ENCODE measurements at places on chromosomes 12 and 14.

DNA sequence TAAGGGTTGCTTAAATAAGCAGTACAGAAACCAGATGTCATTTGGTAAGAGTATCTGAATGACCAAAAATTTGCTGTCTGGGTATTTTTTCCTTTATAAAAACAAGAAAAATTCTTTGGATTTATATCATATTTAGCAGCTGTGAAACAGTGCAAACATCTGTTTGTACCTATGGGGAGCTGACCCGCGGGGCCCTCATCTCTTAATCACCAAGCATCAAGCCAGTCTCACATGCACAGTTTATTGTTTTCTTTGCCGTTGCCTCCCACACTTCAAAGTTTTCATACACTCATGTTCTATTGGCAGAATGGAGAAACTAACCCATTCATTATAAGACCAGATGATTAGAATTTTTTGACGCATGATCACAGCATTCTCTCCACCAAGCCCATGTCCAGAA, 142.2 kb downstream of the BMP4 start:
- DNase-seq, result no peak

GRCh38 chr12:124668602-124669001, 101.2 kb upstream of the NCOR2 start:
- DNase-seq, result no peak

DNA sequence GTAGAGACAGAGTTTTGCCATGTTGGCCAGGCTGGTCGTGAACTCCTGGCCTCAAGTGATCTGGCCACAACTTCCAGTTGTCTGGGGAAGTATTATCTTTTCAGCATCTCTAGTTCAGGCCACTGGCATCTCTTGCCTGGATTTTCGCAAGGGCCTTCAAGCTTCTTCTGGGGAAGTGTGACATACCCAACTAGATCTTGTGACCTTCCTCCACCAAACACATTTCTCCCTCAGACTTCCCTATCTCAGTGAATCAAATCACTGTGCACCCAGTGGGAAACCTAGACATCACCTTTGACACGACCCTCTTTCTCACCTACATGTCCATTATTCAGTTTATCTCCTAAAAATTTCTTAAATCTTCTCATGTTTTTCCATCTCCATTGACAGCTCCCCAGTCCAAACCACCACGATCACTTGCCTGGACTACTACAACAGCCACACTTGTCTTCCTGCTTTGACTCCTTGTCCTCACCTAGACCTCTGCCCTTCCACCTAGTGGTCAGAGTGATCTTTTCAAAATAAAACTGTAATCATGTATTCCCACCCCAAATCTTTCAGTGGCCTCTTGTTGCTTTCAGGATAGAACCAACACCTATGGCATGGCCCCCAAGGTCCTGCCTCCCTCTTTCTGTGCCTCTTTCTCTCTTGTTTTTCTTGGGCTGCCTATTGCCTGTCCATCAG, 3.3 kb downstream of the EEF1AKMT3 start:
- no peak for DNase-seq

DNA sequence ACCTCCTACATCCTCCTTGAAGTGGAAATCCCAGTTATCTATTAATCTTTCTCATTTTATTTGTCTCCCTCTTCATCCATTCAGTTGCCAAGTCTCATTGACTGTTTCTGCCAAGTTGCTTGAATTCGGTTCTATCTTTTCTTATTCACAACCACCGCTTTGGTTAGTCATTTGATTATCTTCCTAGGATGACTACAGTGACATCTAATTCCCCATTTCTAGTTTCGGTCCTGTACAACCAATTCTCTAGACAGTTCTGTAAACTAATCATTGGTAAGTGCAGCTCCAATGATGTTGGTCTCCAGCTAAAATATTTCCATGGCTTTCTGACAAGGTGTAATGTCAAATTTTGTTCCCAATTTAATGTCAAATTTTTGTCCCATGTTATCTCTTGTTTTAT, 220.1 kb downstream of the ADAMTS20 start:
- no peak for DNase-seq

- DNase-seq, result no peak
These were observed 17.9 kb upstream of the PTGR2 start for GRCh38 chr14:73833530-73834260.

DNA sequence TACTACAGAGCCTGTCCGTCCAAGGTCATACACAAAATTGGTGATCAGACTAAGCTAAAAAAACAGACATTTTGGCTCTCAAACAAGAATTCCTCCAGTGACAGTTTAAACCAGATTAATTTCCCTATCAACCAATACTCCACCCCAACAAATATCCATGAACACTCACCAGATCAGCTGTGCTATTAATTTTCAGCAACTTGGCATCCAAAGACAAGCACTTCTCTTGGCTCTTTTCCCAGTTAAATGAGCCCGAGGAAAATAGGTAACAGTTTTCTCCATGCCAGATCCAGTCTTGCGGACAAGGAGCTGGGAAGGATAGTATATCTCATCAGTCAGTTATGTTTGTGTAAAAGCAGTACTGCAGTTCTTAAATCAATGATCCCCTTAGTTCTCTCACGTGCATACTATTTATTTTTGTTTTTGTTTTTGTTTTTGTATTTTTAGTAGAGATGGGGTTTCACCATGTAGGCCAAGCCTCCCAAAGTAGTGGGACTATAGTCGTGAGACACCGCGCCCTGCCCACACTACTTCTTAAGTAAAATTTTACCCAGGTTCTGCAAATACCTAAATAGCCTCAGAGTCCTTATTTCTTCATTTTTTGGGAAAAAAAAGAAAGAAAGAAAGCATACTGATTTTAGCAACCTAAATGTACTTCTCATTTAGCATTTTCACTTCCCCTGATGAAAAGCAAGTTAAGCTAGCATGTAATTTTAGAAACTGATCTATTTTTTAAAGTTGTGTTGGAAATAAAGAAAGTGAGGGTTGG, 11.1 kb downstream of the OLR1 start:
- no peak for DNase-seq

- DNase-seq, result peak; percentile 26
These were observed 122.1 kb downstream of the CALM1 start for GRCh38 chr14:90518941-90519256.

GRCh38 chr12:58870595-58870994, 49.7 kb downstream of the LRIG3 start:
- DNase-seq, result no peak

GRCh38 chr14:34710744-34711143, 3.6 kb downstream of the CFL2 start:
- no peak for DNase-seq

DNA sequence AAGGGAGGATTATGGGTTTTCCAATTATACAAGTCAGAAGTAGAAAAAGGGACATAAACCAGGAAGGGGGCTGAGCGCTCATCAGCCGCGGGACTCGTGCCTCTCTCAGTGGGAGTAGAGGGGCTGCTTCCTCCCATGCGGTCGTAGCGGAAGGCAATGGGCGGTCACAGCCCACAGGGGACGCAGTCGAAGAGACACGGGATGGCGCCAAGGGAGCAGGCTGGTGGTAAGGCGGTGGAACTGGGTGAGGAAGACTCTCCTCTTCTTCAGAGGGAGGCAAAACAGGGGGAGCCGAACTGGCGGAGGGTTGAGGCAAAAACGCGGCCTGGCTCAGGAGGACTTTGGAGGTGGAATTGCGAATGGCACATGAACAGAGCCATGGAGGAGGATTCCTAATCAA, 677.7 kb downstream of the TMEM121 start:
- no peak for DNase-seq

GRCh38 chr12:48163150-48163747, 5.9 kb upstream of the ASB8 start:
- DNase-seq, result no peak

DNA sequence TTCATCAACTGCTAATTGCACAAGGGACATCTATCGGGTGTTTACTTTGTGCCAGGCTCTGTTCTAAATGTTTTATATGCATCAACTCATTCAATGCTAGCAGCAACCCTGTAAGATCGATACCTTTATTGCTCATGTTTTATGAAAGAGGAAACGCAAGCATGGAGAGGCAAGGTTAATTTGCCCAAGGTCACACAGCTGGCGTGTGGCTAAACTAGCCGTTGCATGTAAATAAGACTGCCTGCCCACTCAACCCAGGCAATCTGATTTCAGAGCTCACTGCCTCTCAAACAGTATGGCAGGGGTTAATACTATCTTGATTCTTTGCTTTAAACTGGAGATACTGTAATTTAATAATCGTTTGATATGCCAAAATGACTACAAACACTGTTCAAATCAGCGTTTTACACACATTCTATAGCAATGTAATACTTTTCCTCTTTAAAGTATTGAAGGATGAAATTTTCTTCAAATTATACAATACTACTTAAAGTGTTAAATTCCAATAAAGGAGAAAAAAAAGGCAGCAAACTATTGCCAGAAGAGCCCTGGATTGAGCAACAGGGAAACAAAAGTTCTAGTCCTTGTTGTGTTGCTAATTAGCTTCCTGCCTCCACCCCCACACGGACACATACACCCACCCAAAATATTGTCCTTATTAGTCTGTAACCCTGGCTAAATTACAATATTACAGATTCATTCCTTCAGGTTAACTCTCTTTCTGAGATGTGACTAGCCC, 39.1 kb upstream of the DHRS7 start:
- no peak for DNase-seq

DNA sequence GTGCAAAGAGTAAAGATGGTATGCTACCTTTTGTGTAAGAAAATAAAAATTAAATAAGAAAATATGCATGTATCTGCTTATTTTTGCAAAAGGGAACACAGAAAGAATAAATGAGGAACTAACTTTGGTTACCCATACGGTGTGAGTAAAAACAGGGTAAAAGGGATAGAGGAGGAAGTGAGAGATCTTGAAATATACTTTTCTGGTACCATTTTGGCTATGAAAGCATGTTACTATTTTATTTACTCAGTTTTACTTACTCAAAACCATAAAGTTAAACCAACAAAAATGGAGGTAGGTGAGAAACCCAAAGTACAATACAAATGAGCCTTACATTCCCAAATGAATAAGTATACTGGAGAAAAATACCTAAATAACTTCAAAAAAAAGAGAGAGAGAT, 122.0 kb upstream of the EGLN3 start:
- no peak for DNase-seq

- no peak for DNase-seq
These were observed 272.3 kb downstream of the IPO8 start for GRCh38 chr12:30423330-30423729.

DNA sequence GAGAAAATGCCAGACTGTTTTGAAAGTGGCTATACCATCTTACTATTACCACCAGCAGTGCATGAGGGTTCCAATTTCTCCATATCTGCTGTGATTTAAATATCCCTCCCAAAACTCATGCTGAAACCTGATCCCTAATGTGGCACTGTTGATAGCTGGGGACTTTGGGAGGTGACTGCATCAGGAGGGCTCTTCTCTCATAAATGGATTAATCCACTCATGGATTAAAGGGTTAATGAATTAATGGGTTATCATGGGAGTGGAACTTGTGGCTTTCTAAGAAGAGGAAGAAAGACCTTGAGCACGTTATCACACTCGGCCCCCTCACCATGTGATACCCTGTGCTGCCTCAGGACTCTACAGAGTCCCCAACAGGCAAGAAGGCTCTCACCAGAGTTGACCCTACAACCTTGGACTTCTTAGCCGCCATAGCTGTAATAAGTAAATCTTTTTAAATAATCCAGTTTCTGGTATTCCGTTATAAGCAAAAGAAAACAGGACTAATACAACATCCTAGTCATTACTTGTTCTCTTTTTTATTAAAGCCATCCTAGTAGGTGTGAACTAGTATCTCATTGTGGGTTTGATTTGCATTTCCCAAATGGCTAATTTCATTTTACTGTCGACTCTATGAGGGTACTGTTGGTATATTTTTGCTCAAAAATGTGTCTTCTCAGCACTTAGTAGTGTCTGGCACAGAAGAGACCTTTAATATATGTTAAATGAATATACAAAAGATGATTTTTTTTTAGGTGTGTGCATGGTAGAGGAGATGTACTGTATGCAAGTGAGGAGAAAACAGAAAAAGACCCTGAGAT, 14.3 kb downstream of the PPP1R12A start:
- no peak for DNase-seq

DNA sequence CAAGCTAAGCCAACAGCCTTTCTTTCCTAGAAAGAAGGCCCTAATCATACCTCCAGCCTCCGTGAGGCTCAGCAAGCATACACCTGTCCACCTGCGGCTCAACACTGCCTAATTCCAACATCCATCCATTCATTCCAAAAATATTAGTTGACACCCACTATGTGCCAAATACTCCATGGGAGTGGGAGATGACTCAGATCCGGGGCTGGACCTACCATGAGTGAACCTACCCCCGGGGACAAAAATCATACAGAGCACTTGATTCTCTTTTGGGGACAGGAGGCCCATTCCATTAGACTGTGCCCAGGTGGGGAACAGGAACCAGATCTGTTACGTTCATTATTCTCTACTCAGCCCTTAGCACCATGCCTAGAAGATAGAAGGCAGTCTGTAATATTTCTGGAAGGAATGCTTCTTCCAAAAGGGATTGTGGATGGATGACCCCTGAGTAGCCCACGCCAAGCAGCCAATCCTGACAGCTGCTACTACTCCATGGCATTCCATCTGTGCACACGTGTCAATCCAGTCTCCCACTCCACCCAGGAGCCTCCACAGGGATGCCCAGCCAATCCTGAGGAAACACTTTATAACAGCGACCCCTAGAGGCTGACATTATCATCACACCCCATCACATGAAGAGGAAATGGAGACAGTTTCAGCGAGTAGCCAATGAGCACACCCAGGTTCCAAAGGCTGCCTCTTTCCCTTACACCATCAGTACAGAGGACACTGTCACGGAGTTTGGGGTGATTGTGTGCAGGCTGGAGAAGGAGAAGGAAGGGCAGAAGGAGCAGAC, 170.7 kb downstream of the ESRRB start:
- no peak for DNase-seq

DNA sequence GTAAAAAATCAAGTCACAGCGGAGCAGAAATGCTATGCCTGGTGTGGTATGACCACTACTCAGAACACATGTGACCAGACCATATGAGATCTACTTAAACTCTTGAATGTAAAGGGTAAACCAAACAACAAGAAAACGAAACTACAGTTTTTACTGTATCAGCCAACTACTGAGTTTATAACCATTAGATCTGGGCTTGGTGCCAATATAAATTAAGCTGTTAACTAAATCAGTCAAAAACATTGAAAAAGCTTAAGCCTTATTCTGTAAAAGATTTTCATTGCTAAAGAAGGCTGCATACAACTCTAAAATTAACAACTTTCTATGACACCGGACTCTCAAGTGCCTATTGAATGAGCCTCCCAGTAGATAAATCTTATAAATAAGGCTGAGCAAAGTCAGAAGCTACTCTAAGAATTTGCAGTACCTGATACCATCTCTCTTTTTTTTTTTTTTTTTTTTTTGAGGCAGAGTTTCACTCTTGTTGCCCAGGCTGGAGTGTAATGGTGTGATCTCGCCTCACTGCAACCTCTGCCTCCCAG, 35.4 kb downstream of the SPTLC2 start:
- DNase-seq, result no peak

- DNase-seq, result no peak
These were observed 29.3 kb downstream of the DUSP16 start for GRCh38 chr12:12533238-12533829.

DNA sequence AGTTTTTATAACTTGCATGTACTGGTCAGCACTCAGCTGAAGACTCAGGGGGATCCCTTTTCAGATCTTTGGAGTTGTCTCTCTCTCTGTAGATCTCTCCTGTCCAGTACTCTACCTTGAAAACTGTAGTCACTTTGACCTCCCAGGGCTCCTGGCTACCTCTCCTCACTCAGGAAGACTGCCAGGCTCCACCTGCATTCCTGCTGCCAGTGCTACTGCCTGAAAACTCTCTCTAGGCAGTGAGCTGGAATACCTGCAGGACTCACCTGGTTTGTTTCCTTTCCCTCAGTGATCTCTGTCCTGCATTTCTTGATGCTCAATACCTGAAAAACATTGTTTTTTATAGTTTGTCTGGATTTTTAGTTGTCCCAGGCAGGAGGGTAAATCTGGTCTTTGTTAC, 87.4 kb downstream of the PRIMA1 start:
- DNase-seq, result no peak

All from CD4-positive, alpha-beta T cell (primary cell).